NCI-H774 (cell line): ENCODE measurements at places on chromosomes 11 and 22.
A peak's percentile ranks its signal among the peaks of the same experiment; 100 is the strongest.

DNA sequence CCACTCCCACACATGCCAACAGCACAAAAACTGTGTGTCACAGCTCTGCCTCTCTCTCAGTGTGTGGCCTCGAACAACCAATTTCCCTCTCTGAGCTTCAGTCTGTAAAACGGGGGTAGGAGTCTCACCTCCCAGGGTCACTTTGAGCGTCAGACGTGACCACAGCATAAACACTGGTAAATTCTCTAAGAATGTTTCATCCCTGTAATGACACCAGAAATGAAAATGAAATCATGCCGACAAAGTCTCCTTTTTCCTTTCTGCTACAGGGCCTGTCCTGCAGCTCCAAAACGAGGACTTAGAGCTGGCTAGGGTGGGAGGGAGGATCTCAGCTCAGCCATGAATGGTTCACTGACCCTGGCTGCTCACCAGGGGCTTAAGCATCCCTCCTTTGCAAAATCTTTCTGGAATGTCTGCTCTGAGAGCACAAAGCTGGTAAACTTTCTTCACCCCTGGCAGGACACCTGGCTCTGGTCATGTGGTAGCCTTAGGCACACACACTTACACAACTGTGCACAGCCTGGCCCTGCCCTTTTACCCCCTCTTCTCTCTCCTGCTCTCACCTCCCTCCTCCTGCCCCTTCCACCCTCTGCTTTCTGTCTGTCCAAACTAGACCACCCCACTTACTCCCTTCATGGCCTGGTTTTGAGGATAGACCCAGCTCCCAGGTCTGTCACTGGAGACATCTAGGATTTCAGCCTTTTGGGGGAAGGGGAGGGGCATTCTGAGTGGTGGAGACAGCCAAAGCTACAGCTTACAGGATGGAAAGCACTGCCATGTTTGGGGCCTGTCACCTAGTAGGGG is 12.3 kb upstream of the TSKU start:
- no peak for DNase-seq

GRCh38 chr11:35919244-35919643 is 24.6 kb upstream of the LDLRAD3 start:
- DNase-seq: no peak

GRCh38 chr11:8858808-8859207 is 52.2 kb upstream of the AKIP1 start:
- no peak for DNase-seq

DNA sequence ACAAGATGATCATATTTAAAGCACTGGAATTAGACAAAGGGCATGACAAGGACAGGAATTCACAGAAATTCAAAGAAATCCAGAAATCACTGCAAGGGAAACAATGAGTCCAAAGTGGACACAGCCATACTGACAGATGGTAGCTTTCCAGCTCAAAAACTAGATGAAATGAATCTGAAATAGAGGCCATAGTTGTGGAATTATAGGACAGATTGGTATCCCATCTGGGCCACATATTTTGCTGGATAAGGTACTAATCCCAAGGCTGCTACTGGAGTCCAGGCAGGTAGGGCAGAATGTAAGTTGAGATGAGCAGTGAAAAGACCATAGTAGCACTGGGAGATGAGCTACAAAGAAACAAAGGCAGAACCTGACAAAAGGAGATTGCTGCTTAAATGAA is 258.3 kb upstream of the ANO3 start:
- DNase-seq: no peak

DNA sequence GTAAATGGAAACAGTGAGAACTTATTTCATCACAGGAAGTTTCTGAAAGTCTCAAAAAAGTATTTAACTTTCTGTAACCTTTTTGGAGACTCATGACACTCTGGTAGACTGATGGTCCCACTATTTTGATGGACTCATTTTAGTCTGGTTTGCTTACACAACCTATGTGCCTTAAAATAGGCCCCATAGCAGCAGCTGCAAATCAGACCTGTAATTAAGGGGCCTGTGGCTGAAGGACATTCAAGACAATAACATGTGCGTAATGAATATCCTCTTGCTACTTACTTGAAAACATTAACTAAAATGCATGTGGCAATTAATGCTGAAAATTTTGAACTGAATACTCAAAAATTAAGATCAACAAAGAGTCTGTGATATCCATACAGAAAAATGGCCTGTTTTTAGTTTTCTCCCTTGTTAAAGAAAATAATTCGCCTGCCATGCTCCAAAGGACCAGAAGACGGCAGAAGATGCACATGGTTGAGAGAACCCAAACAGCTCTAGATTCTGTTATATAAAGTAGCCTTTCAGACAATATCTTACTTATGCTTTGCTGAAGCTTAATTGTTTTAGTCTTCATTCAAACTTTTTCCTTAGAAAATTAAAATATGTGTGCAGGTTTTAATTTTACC is 568.5 kb downstream of the KCNA4 start:
- no peak for DNase-seq

DNA sequence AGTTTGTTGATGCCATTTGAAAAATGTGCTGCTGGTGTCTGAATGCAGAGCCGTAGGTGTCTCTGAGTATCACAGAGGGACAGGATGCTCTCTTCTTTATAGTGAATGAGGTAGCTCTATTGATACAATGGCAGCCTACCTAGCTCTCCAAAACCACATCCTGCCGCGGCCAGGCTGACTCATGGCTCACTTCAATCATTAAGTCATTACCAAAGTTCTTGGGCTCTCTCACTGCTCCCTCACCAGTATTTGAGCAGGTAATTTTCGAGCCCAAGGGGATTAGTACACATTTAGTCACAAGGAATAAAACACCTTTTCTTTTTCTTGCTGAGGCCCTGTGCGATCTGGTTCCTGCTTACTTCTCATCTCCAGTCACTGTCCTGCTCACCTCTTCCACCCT is 509.0 kb upstream of the LARGE1 start:
- no peak for DNase-seq

- no peak for DNase-seq
Observed at GRCh38 chr11:107123022-107123421, 104.7 kb upstream of the GUCY1A2 start.

GRCh38 chr11:64743591-64744543 is at the start of gene RASGRP2:
Gene RASGRP2, minus strand, starts transcription at chr11:64744142. Its CDS starts 1,276 bp downstream, at chr11:64742866.
- no peak for DNase-seq

DNA sequence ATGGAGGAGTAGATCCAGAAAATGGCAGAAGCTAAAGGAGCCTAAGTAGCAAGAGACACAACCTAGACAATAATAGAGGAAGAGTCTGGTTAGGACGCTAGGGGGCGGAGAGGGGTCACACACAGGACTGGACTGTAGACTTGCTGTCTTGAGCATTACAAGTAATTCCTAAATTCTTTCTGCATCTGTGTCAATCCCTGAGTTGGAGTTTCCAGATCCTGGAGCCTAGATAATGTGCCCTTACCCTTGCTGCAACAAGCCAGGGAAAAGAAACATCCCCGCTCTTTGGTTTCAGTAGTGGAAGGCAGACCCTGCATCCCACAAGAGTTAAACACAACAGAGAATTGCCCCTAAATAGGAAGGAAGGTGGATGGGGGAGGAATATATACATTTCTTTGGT is 14.9 kb upstream of the CCDC73 start:
- DNase-seq: peak; percentile 15

- DNase-seq: no peak
Observed at GRCh38 chr11:58863697-58864096, 19.2 kb upstream of the GLYATL2 start.

DNA sequence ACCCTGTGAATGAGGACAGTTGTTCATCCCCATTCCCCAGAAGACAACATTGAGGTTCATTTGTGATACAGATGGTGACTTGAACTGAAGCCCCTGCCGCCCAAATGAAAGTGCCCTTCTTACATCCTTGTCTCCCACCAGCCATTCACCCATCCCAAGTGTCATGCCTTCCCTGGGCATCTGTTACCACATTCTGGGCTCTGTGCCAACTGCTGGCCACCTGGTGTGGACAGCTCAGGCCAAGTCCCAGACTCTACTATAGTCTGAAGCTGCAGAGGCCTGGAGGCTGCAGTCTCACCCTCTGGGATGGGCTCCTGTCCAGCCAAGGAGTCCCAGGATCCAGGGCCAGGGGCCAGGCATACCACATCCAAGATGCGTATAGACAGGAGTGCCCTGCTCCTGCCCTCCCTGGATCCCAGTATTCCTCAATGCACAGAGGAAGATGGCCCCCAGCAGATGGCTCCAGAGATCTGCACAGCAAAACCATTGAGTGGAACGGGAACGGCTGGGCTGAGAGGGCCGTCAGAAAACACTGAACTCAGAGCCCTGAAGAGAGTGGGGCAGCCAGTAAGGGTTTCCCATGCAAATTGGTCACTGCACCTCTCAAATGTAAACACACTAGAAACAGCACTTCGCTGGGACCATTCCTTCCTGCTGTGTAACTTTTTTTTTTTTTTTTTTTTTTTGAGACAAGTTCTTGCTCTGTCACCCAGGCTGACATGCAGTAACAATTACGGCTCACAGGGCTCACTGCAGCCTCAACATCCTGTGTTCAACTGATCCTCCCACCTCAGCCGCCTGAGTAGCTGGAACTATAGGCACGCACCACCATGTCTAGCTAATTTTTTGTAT is 22.8 kb downstream of the ARRB1 start:
- peak; percentile 75 for DNase-seq
